ENCODE measurements at places on chromosomes 11 and 22.
A peak's percentile ranks its signal among the peaks of the same experiment; 100 is the strongest.

GRCh38 chr22:20639343-20639742 lies 131.9 kb downstream of the MED15 start:
- DNase-seq: no peak

GRCh38 chr11:130964058-130964792 lies 47.9 kb upstream of the SNX19 start:
- DNase-seq: no peak

DNA sequence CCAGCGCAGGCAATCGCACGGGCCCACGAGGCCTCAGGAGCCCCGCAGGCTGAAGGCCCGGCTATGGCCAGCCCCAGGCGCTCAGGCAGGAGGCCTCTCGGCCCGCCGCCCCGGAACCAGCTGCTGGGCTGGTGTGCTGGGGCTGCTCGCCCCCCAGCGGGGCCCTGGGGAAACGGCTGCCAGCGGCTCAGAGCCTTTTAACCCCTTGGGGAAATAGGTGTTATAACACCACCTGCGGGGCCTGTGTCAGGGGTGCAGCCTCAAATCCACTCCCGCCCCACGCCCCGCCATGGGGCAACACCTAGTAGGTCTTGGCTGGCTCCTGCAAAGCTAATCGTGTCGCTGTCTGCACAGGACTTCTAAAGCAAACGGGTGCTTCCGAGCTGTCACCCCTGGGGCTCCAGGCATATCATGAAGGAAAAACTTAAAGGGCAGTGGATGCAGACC lies 237.4 kb downstream of the TTC28 start:
- peak; percentile 85 for DNase-seq

GRCh38 chr11:123454060-123454651 lies 24.1 kb downstream of the GRAMD1B start:
- no peak for DNase-seq

DNA sequence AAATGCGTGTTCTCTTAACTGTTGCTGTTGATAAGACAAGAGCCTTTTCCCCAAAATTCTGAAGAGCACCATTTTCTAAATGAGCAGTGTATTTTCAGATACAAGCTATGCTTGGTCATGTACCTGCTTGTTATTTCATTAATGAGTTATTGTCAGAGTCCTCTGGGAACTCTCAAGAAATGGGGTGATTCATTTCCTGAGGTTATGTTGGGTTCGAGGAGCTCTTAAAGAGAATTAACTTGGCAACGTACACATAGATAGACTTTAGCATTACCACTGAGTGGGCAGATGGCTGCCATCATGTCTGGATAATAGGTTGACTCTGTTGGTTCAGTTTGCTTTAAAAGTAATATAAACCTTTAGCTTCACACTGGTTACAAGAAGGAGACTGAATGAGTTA lies 87.9 kb upstream of the SORL1-AS1 start:
- peak; percentile 18 for DNase-seq

GRCh38 chr11:27464909-27465308 lies 7.7 kb downstream of the LGR4 start:
- peak; percentile 64 for DNase-seq

GRCh38 chr11:72535194-72535547 lies 100.8 kb upstream of the CLPB start:
- no peak for DNase-seq

- DNase-seq: no peak
These were observed 375 bp downstream of the LAYN start for GRCh38 chr11:111540937-111541253.

DNA sequence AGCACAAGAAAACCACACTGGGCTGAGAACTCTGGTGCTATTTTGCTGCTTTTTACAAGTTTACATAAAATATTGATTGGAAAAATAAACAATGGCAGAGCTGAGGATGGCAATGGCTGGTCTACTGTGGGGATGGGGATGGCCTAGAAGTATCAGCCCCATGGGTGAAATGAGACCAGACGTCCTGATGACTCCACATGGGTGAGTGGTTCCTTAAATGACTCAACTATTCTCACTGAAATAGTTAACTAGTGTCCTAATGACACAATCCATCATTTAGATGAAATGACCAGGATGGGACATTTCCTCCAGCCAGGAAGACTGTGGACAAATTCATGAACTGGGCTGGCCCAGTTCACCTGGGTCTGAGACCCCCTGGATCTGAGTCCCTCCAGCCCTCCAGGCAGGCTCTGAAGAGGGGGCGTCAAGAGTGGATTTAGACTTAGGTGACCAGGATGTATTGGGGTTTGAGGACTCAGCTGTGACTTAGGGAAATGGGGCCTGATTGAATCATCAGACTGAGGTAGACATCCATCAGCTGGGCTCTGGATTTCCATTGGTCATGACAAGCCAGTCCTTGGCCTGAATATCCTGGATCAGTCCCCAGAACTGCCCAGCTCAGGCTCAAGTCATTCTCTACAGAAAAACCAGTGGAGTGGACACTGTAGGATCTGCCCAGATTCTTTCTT lies 98.2 kb upstream of the IGLL5 start:
- DNase-seq: no peak

DNA sequence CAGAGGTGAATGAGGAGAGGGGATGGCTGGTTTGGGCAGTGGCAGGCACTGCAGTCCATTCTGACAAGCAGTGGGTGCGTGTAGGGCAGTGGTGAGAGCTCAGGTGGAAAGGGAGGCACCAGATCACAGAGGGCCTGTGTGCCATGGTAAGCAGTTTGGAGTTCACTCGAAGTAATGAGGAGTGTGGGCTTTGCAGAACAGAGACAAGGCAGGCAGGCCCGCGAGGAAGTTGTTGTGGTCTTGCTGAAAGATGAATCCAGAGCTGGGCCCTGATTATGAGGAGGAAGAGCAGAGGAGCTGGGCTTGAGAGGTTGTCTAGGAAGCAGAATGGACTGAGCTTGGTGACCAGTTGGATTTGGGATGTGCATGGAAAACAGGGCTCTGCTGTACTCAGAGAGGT lies 1.6 kb upstream of the DNAJB13 start:
- no peak for DNase-seq

DNA sequence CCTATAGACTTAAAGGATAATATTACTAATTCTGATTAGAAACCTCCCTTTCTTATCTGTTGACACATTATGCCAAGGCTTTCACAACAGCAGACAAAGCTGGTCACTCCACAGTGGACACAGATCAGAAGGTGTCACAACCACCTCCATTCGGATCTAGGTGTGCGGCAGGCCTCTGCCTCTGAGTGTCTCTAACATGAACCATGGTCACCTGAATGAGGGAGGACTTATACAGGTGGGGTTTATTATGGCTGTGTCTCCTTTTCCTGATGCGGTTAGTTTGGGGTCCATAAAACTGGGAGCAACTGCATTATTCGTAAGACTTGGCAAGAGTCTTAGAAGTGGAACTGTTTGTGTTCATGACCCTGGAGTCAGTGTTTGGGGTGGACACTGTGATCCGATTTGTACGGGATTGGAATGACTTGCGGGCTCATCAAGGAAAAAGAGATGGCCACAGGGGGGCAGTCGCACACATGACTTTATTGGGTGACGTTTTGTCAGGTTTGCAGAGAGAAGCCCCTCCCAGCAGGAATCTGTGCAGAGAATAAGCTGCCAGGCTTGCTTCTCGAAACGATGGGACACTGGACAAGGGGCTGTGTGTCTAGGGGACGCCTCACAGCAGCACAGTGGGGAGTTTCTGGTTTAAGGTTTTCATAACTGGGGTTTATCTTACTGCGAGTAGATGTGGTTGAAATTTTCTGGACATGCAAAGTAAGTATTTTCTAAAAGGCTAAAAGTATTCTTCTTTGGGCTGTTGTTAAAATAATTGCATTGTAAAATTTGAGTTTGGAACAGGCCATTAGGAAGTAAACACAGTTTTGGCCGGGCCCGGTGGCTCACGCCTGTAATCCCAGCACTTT lies 90.6 kb downstream of the GAB4 start:
- DNase-seq: peak; percentile 27

DNA sequence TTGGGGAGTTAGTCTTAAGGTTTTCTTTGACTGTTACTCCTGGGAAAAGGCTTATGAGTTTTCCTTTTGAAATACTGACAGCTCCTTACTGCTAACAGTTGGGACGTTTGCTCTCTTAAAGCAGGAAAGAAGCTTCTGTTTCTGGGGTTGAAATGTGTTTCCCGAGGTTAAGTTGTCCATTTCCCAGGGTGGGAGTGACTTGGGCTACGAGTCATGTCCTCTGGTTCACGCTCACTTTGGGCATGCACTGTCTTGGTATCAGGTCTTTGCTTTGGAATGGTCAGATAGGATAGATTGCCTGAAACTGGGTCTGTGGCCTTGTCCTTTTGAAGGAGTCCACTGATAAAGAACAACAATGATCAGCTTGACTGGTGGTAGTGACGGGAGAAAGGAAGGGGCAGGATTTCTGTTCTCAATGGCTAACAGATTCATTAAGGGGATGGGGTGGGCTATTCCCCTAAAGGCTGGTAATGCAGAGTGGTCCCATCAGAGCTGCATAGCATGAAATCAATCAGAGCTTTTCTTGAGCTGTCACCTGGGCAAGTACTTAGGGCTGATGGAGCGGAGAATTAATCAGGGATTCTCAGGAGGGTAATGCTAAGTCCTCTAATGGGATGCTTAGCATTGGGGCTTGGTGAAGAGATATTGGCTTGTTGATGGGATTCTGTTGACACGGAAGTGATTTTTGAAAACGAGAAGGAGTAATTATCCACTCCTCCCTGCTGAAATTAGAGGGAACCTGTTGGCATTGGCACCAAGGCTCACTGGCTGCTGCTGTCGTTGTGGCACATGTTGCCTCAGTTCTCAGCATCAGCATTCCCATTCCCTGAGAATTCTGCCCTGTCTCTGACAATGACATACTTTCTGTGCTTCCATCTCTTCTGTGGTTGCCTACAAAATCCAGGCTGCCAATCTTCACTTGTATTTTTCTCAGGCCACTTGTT lies 81.6 kb downstream of the TEAD1 start:
- no peak for DNase-seq

DNA sequence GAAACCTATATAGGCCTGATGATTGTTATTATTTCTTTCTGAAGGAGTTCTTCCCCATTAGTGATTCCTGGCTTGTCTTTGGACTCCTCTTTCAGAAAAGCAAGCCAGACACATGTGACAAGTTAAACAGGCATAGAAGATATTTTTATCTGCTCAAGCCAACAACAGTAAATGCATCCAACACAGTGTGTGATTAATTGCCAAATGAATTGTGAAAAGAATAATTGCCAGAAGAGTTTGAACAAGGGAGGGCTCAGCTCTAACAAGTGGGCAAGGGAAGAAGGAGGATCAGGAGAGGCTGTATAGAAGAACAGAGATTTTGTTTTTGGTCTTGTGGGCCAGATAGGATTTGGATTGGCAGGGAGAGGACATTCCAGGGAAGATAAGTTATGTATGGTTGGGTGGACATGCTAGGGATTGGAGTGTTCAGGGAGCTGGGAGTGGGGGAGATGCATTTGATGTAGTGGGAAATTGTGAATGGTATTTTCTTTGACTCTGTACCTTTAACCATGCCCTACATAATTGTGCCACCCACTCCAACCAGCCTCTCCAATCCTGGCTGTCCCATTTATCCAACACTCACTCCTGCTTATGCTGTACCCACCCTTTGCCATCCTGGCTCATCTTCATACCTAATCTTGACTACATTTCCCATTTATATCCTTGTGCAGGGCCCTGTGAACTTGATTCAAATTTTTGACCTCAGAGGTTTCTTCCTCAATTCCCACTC lies 172.8 kb downstream of the RRAS2 start:
- DNase-seq: peak; percentile 21

- no peak for DNase-seq
These were observed 23.7 kb downstream of the FAM227A start for GRCh38 chr22:38632528-38632927.

DNA sequence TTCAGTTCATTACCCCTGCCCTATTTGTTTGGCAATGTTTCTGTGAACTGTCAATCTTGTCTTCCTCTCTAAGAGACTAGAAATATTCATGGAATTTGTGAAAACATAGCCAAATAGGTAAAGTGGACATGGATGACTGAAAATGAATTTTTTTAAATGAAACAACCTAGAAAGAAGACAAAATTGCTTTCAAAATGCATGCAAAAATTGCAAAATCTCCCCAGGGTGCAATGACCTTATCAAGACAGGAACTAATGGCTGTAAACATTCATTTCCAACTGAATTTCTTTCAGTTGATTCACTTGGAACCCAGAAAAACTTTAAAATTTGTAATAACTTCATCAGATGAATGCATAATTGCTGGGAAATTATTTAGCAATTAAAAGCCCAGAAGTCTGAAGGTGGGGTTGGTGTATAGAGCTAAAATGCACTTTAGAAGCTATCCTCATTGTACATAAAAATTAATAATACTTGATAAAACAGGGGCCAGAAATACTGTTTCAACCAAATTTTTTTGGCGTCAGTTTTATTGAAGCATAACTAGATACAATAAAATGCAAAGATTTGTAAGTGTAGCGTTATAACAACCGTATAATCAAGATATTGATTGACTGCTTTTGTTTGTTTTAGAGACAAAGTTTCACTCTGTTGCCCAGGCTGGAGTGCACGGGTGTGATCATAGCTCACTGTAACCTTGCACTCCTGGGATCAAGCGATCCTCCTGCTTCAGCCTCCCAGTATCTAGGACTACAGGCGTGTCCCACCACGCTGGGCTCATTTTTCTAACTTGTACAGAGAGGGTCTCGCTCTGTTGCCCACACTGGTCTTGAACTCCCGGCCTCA lies 27.6 kb upstream of the SLC35C1 start:
- no peak for DNase-seq

DNA sequence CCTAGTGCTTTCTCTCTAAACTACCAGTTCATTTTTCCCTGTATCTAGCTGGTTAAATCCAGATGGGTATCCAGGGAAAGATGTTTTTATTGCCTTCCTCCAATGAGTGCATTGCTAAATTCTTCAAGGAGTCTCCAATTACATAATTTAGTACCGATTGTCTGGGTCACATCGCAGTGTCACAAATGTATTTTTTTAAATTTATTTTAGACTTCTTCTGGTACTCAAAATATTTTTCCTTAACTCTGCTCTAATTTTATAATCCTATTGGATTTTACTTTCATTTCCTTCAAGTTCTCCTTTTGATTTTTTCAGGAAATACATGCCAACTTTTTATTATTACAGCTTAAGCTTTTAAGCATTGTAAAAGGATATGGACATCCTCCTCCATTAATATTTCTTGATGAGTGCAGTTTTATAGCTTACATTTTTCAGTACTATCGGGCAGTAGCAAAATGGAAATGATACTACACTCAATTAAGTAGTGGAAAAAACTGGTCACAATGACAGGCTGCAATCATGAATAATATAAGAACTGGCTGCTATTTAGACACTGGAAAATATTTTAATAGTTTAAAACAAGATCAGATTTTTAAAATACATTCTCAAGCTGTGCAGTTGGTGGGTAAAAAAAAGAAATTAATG lies 20.3 kb downstream of the BBOX1 start:
- peak; percentile 54 for DNase-seq

GRCh38 chr11:786235-787083 lies 3.4 kb downstream of the CEND1 start:
- DNase-seq: no peak
